ENCODE measurements at places on chromosomes 5 and 9.

DNA sequence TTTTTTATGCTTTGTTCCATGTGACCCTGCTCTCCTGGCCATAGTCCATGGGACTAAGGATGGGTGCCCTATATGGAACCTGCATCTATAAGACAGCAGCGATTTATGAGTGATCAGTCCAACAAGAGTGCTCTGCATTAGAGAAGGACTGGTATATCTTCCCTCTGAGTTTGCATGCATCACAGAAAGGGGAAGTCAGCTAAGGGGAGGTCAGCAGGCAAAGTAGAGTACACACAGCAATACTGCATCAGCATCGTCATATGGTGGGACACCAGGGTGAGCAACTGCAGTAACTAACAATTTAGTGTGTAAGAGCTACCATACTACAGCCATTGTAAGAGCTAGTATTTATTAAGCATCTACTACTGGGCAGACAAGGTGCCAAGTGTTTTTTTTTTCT lies 311.3 kb downstream of the NDUFS4 start:
- no peak for DNase-seq

- no peak for DNase-seq
Observed at GRCh38 chr9:37968228-37968701, 64.3 kb upstream of the SLC25A51 start.

DNA sequence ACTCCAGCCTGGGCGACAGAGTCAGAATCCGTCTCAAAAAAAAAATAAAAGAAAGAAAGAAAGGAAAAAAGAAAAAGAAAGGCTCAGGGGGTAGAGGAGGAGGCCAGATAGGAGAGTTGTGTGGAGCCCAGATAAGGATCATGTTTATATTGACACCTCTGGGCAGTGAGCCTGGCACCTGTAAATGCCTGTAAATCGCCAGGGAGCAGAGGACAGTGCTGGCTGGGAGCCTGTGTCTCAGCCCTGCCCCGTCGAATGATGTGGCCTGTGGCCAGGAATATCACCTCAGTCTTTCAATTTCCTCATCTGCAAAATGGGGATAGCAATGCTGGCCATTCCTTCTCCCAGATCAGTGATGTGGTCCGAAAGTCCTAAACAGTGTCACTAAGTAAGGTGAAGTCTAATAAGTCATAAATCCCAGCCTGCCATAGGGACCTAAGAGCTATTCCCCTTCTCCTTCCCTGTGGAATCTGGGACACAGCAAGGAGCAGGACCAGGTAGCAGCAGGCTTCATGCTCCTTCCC lies 10.3 kb upstream of the ABO start:
- no peak for DNase-seq

DNA sequence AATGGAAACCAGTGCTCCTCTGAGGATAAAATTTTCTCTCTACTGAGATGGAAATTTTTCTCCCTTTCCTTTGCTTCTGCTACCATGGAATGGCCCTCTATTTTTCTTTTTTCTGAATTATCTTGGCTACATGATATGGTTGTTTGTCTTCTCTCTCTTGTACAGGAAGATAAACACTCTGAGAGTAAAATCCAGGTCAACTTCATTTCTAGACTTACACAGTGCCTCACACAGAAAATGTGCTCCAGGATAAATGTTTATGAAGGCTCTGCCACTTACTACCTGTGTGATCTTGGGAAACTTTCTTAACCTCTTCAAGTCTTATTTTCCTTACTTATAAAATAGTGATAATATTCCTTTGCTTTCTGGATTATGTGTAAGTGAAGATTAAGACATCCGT lies 153.9 kb downstream of the PRELID2 start:
- no peak for DNase-seq

DNA sequence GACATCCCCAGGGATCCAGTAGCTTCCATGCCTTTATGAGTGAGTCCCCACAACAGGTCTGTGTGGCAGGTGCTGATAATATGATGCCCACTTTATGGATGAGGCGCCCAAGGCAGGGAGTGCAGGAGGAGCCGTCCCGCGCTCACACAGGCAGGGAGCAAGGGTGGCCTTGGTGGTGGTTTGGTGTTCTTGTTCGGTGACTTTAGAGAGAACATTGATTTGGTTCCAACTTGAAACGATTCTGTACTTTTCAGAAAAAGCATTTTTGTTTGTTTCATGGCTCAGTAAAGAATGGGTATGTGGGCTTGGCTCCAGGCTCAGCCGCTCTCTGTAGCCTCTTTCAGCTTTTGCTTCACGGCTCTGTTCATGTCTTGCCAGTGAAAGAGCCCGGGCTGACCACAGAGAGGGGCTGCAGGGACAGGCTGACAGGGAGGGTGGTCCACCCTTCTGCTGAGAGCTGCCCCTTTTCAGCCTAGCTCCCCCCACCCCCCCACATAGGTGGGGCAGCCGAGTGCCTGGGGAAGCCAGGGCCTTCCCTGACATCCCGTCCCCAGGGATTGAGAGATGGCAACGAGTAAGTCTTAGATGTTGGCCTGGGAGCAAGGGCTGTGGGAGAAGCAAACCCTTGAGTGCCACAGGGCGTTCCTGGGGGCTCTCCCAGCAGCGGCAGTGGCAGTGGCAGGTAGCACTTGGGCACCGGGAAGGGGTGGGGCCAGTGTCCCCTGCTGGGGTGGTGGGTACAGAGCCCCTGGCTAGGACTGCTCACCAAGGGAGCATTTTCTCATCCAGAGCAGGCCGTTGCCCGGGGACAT lies 28.0 kb downstream of the NCS1 start:
- no peak for DNase-seq

GRCh38 chr5:76180814-76181805 lies 97.9 kb downstream of the SV2C start:
- no peak for DNase-seq

DNA sequence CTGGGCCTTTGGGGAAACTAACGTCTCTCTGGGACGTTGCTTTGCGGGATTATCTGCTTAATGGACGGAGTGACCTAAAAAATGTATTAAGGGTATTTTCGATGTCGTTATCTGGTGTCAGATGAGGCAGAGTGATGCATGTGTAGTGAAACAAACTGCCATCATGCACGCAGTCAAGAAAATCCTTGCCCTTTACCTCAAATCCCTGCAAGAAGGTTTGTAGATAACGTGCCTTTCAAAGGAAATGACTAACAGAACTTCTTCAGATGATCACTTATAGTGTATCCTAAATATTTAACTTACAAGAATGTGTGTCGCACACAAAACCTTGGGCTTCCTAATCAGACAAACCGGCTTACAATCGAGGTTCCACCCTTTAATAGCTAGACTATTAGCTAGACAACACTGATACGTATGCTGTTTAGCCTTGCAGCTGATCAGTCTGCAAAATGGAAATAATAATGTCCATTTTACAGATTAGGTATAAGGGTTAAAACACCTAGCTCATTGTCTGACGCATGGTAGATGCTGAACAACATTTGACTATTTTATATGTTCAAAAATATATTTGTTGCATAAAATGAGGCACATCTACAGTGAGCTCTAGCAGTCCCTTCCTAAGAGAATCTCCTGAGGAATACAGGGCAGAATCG lies 541 bp upstream of the TBCA start:
- no peak for DNase-seq

- no peak for DNase-seq
Observed at GRCh38 chr5:160744268-160745101, 107.5 kb downstream of the ATP10B start.

- no peak for DNase-seq
Observed at GRCh38 chr9:71465392-71465791, 302.9 kb downstream of the CEMIP2 start.

All from right hindlimb (tissue), 1 donor.